ENCODE measurements at places on chromosomes 6 and 20.

GRCh38 chr20:50658804-50659380, 32.5 kb downstream of the RIPOR3 start:
- DNase-seq, result no peak

GRCh38 chr6:12815884-12816600, 99.5 kb downstream of the PHACTR1 start:
- DNase-seq, result no peak

GRCh38 chr6:90547991-90548390, 38.9 kb downstream of the MAP3K7 start:
- DNase-seq, result no peak

DNA sequence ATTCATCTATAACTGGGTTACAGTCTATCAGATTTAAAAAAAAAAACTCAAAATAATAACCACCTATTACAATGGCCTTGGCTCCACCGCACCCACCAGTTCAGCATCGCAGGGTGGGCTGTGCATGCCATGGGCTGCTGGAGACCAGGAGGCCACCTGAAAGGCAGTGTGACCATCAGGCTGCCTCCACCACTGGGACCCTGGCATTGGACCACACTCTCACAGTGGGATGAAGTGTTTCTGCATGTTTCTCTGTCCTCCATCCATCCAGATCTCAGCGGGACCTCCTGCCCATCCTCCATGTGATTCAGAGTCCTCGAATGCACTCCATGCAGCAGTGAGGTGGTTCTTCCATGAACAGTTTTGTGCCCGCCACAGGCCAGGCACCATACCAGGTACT, 206.1 kb upstream of the CST7 start:
- DNase-seq, result no peak

DNA sequence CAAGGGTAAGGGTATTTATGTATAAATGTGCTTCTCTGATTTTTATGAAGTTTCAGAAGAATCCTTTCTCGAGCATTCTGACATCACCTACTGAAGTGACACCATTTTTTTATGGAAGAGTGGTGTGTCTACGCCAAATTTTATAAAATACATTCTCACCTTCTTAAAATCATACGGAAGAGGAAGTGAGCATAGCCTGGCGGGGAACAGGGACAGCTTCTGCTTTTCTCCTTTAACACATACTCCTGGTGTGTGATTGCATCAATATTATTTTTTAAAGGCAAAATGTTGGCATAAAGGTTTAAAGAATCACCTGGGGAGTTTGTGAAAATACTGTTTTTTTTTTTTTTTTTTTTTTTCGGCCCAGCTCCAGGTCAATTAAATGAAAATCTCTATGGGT, 733.6 kb upstream of the MAN1A1 start:
- DNase-seq, result no peak

DNA sequence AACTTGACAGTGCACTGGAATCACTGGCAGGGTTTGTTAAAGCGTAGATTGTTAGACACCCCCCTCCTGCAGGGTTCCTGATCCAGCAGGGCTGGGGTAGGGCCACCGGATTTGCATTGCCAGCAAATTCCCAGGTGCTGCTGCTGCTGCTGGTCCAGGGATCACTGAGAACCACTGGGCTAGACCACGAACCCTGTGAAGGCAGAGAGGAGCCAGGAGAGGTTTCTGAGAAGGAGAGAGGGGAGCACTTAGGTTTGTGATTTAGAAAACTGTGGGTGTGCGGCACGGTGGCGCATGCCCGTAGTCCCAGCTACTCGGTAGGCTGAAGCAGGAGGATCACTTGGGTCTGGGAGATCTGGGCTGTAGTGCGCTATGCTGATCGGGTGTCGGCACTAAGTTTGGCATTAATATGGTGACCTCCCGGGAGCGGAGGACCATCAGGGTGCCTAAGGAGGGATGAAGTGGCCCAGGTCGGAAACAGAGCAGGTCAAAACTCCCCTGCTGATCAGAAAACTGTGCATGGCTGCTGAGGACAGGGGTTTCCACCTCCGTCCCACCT, 53.6 kb upstream of the FAM83D start:
- no peak for DNase-seq

DNA sequence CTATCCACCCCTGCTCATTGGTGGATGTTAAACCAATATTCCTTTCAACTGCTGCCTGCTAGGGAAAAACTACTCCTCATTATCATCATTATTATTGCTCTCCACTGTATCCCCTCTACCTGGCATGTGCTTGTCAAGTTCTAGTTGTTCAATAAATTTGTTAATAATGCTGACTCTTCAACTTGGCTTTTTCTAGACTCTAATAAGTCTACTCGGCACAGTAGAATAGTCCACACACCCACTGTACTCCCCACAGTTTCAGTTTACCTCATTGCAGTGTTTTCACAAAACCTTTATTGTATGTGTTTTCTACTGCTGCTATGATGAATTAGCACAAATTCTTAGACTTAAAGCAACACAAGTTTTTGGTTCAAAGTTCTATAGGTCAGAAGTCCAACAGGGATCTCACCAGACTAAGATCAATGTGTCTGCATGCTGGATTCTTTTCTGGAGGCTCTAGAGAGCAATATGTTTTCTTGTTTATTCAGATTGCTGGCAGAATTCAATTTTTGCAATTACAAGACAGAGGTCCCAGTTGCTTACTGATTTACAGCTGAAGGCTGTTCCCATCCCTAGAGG, 13.1 kb downstream of the BTN3A1 start:
- DNase-seq, result no peak

- no peak for DNase-seq
Measured at GRCh38 chr6:156556811-156557210, 220.4 kb upstream of the ARID1B start.

DNA sequence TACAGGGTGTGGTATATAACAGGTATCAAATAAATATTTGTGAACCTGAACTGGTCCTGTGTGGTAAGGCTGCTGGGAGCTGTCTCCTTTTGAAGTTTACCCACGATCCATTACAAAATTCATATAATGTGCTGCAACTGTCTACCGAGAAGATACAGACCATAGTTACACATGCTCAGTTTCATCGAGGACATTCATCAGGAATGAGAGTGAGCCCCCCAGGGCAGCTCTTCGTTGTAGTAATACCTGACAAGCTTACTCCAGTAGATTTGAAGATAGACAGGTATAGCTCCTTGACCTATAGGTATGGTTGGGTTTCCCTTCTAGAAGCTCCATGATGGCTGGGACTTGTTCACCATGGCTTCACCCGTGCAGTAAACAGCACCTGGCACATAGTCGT, 25.7 kb downstream of the ARMC2 start:
- no peak for DNase-seq

- DNase-seq, result no peak
Measured at GRCh38 chr20:32622585-32623468, 37.7 kb upstream of the NOL4L start.

GRCh38 chr6:35663447-35664235, 25.1 kb downstream of the FKBP5 start:
- DNase-seq, result no peak

DNA sequence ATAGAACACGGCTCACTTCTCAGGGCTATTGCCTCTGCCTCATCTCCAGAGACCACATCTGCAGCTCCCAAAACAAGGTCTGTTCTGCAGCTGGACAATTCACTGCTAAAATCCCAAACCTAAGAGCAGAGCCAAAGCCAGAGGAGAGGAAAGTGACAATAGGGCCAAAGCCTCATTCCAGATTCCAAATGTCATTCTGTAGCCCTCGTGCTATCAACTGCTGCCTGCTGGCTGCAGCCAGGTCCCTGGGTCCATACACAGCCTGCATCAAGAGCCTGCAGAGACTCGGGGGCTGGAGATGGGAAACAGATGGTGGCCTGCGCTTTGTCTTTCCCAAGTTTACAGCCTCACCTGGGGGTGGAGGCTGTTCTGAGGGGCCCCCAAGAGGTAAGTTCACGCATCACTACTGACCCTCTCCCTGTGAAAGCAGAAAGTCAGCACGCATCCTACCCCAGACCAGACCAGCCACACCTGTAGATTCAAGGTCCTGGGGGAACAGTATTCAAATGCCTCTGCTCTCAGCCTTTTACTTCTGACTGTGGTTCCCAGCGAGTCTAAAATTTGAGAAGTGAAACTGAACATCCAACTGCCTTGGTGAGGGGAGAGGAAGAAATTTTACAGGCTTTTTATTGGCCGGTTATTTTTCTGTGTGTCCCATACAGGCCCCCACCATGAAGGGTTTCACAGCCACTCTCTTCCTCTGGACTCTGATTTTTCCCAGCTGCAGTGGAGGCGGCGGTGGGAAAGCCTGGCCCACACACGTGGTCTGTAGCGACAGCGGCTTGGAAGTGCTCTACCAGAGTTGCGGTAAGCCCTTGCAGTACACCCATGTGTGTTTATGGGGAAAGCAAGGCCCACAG, at the start of gene LY86:
Gene LY86, plus strand, starts transcription at position 657 of the 860 bp plus-strand sequence. Its CDS starts 15 bp downstream, at position 672.
- DNase-seq, result no peak

DNA sequence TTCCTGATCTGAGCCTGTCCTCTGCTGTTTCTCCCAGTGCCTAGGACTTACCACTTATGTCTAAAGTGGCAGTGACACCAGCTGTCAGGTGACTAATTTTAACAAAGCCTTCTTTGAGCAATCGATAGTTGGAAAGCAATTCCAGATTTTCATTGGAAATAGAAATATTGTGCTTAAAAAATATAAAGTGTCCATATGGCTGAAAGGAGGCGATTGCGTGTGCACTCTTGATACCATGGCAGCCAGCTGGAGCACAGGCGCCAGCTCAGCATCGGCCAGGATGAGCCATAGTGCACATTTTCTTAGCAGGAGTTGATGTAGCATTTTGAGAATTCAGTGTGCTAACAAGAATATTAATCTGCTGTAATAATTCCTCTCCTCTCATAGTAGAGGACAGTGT, 70.0 kb downstream of the LRRC1 start:
- DNase-seq, result no peak

GRCh38 chr6:75409286-75409685, 84.3 kb downstream of the FILIP1 start:
- DNase-seq, result no peak

GRCh38 chr6:16273256-16273655, 34.9 kb downstream of the GMPR start:
- DNase-seq, result no peak

- DNase-seq, result no peak
Measured at GRCh38 chr6:75430631-75431325, 62.8 kb downstream of the FILIP1 start.

- no peak for DNase-seq
Measured at GRCh38 chr6:107756660-107757355, 67.3 kb downstream of the SCML4 start.

DNA sequence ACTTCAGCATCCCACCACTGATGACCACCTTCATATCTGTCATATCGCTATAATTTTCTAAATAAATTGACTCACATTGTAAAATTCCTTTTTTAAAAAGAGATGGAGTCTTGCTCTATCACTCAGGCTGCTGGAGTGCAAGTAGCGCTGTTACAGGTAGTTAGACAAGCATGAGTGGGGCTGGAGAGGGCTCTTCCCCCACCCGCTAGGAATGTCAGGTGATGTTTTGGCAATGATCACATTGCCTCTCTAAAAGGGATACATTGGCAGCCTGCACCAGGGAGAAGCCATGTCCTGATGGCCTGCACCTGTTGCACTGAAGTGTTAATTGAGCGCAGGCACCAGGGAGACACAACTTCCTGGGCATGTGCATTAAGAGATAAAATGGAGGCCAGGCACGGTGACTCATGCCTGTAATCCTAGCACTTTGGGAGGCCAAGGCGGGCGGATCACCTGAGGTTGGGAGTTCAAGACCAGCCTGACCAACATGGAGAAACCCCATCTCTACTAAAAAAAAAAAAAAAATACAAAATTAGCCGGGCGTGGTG, 16.9 kb upstream of the SLC22A16 start:
- no peak for DNase-seq

GRCh38 chr6:77688649-77689048, 35.8 kb downstream of the MEI4 start:
- no peak for DNase-seq

DNA sequence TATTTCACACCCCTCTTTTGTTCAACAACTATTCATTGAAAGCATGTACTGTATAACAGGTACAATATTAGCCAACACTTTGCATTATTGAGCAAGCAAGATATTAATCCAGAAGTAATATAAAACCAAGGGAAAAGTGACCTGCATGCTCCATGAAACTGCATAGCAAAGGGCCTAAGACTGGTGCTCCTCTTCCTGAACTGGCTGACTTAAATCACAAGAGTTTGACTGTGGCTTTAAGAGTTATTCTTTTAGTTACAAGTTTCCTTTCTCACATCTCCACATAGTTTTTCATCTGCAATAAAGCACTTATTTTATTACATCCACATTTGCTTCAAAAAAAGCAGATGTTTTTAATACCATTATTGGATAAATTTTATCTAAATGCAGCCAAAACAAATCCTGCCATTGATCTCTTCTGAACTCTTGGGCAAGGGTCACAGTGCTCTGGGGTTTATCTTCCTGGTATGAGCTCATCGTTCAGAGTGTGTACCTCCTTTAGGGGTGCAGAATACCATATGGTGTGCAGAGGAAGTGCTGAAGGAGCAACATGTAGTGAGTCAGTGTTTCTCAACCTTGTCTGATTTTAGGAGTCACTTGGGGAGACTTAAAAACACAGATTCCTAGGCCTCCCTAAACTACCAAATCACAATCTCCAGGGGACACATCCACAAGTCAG, 1225.9 kb upstream of the MAP3K7 start:
- no peak for DNase-seq

DNA sequence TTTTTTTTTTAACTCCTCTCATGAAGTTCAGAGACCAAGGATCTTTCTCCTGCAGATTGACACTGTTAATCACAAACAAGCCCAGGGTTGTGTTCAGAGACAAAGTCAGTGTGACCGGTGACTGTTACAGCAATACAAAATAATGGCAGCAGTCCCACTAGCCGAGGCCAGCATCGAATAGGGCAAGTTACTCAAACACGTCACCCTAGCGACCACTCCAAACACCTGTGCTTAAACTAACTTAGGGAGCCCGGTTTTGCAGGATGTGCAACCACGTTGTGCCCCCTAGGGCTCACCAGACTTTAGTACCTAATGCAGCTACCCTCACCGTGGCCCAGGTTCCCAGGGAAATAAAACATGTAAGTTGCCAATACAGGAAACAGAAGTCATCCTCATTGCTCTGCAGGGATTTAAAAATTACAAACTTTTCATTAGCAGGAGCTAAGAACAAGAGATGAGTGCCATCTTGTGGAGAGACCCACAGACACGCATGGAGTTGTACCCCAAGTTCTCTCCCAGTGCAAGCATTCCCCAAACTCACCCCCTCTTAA, 38.1 kb downstream of the FAM50B start:
- DNase-seq, result no peak

- no peak for DNase-seq
Measured at GRCh38 chr6:118524686-118525085, 23.4 kb upstream of the PLN start.

DNA sequence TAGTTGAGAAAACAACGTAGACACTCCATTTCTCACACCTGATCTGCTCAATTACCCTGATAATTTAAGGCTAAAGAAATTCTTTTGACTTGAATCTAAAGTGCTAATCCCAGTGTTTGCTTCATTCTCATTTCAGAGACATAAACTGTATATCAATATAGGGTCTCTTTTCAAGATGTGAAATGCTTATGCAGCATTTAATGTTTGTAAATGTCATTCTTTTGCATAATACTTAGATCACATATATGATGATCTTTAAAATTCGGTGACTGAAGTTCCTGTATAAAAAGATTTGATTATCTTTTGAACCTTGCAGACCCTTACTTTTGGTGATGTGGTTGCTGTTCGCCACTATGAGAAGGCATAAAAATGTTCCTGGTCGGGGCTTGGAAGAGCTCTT, 3.9 kb downstream of the FABP7 start:
- DNase-seq, result no peak
